ENCODE measurements at places on chromosomes 7 and 10. TPM values are rescaled to one million over a fixed set of nuclear protein-coding genes. Genes with fewer than 3 reads are reported as not detected.

Gene CDH23
- 2.7 TPM for total RNA-seq

Gene CALML3
- total RNA-seq = not detected

Gene SLC29A3
- total RNA-seq = 2.9 TPM

Gene SFTPD
- not detected for total RNA-seq
